ENCODE measurements at places on chromosomes 1 and 21. TPM values are rescaled to one million over a fixed set of nuclear protein-coding genes. Genes with fewer than 3 reads are reported as not detected.

Gene IFI44L
- 48.3 TPM for total RNA-seq

DNA sequence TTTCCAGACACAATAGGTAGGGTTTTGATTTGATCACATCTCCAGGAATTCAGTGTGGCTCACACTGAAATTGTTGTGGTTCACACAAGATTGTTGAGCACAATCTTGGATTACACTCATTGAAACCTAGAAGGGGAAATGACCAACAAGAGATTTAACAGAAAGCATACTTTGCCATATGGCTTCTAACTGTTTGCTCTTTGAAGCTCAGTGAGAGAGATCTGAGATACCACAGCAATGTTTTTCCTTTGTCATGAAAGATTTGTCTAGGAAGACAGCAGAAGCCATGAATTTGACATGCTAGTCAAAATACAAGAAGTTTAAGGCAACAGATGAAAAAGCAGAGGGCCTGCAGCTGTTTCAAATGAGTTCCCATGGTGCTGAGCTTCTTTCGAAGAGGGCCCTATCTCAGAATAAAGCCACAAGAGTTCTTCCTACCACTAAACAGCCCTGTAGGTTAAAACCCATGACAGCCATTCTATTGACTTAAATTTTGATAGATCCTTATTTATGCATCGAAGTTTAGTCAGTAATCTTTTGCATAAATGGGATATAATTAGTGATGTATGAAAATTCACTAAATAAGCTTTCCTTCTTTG lies 650.4 kb downstream of the LTN1 start:
- DNase-seq = no peak

Gene GPATCH3
- total RNA-seq = 8.4 TPM

- DNase-seq = no peak
These were observed 3.6 kb upstream of the NAV1 start for GRCh38 chr1:201535046-201535918.

Gene PLA2G2D
- total RNA-seq = not detected

- DNase-seq = no peak
These were observed 55.1 kb downstream of the RPL5 start for GRCh38 chr1:92886886-92887419.

Gene TNFAIP8L2
- 5.5 TPM for total RNA-seq

Gene CRNN
- total RNA-seq = not detected

GRCh38 chr1:185440877-185441276 lies 123.8 kb upstream of the IVNS1ABP start:
- DNase-seq = no peak

Gene NFIA
- total RNA-seq = 74.4 TPM

Gene DFFA
- total RNA-seq = 34.4 TPM

DNA sequence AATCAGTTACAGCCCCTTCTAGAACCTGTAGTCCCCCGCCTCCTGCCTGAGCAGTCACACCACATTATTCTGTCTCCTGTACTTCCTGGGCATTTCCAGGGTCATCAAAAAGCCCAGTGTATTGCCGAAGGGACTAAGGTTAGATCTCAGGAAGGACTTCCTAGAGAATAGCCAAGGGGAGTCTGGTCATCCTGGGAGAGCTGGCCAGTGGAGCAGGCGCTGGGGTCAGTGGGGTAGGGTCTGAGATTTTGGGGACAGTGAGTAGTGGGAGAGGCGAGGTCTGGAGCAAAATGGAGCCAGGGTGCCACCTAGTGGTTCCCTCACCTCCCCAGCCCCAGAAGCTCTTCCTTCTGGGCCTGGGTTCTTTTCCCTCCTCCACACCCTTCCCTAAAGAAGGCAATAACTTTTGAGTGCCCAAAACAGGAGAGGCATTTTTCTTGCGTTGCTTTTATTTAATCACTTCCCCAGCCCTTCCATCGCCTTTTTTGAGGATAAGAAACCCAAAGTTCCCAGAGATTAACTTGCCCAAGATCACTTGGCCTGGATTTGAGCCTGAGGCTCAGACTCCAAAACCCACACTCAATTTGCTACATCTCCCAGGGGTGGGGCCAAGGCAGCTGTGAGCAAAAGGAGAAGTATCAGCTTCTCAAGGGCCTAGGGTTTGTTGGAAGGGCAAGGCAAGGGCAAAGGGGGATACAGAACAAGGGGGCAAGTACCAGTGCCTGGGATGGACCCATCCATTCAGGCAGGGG lies 7.3 kb upstream of the PMVK start:
- no peak for DNase-seq

Gene IL19
- not detected for total RNA-seq

Gene EPHB2
- 22.2 TPM for total RNA-seq

Gene LRRC71
- 4.5 TPM for total RNA-seq

Gene DMRTA2
- not detected for total RNA-seq
